Astrocyte of the spinal cord (primary cell): ENCODE measurements at places on chromosomes 5 and 9.
A peak's percentile ranks its signal among the peaks of the same experiment; 100 is the strongest.

DNA sequence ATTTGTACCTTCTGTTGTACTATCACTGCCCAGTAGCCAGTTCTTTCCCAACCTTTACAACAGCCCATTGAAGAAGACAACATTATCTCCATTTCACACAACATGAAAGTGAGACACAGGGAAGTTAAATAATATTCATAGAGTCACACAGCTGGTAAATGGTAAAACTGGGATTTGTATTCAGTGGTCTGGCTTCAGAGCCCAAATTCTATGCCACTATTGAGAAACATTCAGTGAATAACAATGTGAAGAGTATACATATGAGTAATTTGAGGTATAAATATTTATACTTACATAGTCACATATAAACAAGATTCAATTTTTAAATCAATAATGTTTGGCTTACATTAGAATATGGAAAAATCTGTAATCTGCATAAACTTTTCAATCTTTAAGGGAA is 13.8 kb downstream of the SMIM15 start:
- no peak for DNase-seq

GRCh38 chr9:9563817-9564216 is 1049.0 kb downstream of the PTPRD start:
- no peak for DNase-seq

DNA sequence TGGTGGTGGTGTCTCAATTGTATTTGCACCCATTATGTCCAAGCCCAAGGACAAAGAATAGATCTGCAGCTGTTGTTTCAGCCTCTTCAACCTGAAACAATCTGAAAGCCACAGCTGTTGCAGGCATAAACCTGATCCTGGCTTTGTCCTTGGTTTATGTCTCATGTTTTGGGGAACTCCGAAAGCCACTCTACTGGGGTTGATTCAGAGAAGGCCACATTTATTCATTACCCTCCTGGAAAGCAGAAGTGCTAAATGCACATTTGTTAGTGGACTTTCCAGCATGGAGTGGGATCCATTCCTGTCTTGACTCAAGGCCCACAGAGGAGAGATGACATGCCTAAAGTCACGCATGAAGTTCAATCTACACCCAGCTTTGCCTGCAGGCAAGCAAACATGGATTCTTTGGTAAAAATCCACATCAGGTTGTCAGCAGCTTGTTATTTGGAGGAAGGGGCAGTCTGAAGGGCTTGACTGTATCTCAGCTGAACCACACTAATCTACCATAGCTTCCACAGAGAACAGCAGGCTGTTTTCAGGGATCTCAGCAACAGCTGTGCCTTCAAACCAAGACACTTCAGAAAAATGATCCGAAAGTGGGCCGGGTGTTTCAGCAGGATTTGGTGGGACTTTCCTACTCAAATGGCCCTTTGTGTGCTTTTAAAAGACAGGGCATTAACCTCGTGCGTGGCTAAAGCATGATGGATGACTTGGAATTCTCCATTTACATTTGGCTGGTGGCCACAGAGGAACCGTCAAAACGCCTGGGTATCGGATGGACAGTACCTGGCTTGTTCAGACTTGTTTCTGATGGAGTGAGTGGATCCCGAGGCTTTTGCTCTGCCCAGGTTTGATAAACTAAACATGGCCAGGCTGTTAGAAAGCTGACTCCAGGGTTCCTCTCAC is 36.2 kb upstream of the ADAM19 start:
- DNase-seq = no peak

DNA sequence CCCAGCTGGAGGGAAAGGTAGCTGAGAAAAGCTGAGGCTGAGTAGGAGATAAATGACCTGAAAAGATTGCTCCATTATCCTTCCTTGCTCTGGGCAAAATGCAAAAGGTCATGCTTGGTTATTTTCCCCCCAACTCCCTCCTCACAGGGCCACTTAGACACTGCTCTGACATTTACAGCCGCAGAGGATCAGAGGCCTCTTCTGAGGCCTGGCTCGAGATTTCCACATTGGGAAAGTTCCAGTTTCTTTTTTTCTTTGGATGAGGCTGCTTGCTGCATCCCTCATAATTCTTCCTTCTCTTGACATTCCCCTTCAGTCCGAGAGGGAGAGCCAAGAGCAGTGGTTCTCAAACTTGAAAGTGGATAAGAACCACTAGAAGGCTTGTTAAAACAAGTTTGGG is 60.1 kb upstream of the HSPA9 start:
- no peak for DNase-seq

- DNase-seq = no peak
Observed at GRCh38 chr5:179307931-179308471, 37.3 kb downstream of the ADAMTS2 start.

GRCh38 chr5:106875591-106876297 is 795.0 kb downstream of the EFNA5 start:
- DNase-seq = peak; percentile 15

GRCh38 chr5:149320791-149321330 is 24.4 kb upstream of the GRPEL2 start:
- peak; percentile 88 for DNase-seq

DNA sequence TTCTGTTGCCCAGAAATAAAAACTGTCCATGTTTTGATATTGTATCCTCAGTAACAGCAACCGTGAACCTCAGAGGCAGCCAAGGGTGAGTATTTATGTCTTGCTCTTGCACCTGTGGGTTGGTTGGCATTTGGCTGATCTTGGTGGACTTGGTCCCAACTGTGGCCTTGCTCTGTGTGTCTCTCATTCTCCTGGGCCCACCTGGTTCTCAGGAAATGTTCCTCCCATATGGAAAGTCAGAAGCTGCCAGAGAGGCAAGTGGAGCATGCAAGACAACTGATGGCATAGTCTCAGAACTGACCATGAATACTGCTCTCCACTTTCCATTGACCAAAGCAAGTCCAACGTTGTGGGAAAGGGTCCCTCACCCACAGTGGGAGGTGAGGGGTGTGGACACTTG is 13.6 kb upstream of the NINJ1 start:
- no peak for DNase-seq

DNA sequence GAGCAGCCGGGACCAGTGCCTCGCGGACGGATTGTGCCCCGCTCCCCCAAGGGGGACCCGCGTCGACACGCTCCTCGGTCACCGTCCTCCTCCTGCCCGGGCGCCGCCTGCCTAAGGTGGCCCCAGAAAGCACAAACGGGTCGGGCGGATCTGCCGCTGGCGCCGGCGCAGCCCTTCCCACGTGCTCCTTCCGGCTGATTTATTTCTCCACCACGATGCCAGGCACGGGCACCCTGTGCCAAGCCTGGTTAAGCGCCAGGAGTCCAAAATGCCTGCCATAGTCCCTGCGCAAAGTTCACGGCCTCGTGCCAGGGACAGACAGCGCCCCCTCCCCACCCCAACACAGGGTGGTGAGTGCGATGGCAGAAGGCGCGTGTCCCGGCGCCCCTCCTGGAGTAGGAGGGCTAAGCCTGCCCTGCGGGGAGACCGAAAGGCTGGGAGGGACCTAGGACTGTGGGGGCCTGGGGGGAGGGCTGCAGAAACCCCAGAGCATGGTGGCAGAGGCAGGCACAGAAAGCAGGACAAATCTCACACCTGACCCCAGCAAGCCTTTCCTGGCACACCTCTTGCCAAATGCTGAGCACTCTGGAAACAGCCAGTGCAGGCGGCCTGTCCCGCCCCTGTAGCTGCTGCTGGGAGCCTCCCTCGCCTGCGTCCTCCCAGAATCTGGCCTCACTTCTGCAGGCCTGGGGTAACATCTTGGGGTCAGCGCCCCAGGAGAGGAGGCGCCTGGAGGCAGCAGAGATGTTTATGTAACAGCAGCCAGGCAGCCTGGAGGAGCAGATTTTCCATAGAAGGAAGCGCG is 1.1 kb upstream of the NOTCH1 start:
- no peak for DNase-seq

- no peak for DNase-seq
Observed at GRCh38 chr5:34716986-34717385, 60.9 kb downstream of the RAI14 start.

GRCh38 chr5:158068964-158069363 is 210.0 kb upstream of the CLINT1 start:
- DNase-seq = no peak

DNA sequence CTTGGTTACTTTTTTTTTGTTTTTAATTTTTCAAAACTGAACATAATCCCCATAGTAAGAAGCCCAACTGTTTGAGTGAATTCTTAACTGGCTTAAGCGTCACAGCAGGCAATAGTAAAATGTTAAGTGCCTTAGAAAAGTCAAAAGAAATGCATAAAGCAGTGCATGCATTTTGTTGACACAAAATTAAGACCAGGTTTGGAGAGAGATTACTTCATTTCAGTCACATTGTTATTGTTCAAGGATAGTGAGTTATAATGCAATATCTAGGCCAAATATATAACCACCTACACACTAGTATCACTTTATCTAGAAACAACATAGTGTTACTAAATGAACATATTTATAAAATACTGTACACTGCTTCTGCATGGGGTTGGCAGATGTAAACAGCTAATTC is 116.9 kb upstream of the KLF9 start:
- no peak for DNase-seq

- DNase-seq = peak; percentile 68
Observed at GRCh38 chr5:111530298-111530740, 18.0 kb upstream of the STARD4 start.

DNA sequence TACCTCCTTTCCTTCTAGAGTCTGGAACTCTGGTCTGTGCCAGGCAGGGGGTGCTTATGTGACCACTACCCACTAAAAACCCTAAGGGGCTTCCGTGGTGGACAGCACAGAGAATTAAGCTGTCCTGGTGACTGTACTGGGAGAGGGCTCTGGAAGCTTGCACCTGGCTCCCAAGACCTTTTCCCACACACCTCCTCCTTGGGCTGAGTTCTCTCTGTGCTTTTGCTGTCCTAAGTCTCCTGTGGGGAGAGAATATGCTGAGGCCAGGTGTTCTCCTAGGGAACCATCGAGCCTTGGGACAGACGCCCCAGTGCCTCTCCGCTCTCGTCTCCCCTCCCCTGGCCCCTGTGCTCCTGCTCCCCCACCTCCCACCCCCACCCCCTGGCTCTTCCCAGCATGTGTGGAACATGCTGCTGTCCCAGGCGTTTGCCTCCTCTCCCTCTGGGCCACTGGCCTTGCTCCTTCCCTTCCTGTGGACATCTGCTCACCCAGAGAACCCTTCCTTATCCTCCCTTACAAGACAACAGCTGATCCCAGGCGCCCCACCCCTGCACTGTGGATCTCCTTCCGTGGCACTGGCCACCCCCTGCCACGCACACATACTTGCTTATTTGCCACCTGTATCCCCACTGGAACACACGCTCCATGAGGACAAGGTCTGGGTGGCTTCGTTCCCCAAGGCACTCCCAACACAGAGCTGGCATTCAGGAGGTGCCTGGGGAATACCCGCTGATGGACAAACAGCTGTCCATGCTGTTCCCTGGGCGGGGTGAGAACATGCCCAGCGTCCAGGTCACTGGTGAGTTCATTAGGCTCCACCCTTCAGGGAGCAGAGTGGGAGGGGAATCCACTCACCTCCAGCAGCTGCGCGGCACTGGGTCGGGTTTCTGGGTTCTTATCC is 83.0 kb downstream of the STK10 start:
- no peak for DNase-seq

DNA sequence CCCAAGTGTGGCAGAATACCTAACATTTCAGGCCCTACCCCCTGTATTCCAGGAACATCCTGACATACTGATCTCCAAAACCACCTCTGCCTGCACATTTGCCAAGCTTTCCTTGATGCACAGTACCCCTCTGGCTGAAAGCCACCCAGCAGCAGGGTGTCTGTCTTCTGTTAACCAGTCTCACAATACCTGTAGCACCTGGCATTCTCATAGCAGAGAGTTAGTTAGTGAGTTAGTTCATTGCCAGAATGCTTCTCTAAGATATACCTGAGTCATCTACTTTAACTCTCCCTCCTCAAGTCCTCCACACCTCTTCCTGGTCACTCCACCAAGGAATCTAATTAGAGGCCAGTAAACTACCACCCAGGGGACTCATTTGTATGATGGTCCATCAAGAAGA is 46.1 kb upstream of the IL7R start:
- DNase-seq = no peak

GRCh38 chr5:27578279-27578678 is 539.9 kb upstream of the CDH9 start:
- no peak for DNase-seq

DNA sequence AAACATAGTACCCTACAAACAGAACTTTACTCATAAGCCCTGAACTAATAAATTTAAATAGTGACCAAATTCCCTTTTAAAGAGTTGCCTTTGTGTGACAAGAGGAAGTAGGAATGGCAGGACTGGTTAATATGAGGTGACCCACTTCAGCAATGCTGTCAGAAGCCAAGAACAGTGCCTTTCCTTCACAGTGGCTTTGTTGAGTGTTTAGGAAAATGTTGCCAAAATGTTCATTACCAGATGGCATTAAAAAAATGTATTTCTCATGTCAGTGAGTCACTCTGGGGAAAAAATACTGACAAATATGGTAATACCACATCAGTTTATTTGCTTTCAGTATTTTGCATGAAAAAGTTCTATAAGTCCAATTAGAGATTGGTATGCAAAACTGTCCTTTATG is 103.3 kb downstream of the DIRAS2 start:
- DNase-seq = no peak

GRCh38 chr9:14156046-14156445 is 157.9 kb downstream of the NFIB start:
- no peak for DNase-seq

DNA sequence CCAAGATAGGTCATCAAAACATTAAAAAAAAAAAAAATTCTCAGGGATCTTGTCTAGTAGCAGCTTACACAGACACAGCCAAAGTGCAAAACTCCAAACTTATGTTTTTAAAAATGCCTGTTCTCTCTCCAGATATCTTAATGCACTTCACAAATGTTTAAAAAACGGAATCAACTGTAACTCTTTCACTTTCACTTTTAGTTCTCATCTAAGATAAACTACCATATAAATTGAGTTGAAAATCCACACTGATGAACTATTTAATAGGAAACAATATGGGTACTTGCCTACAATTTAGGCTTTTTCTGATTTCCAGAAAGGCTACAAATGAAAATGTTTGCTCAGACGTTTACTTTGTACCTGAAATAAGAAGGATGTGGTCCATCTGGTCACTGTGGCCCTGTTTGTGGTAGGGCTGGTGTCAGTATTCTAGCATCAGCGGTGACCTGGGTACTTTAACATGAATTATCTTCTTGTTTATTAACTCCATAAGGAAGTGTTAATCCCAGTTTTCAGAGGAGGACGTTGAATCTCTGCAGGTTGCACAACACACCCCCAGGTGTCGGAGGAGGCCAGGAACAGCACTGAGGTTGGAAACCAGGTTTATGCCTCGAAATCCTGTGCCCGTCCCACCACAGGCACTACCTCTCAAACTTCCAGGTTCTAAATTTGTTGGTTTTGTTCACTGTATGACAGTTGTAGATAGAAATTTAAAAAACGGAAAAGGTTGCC is 13.3 kb upstream of the LPCAT1 start:
- no peak for DNase-seq

GRCh38 chr9:13144166-13144775 is 135.2 kb downstream of the MPDZ start:
- no peak for DNase-seq
